ENCODE measurements at places on chromosomes 12 and 14. TPM values are rescaled to one million over a fixed set of nuclear protein-coding genes. Genes with fewer than 3 reads are reported as not detected.

The NEUROD4 gene
- total RNA-seq = not detected

The CLEC2D gene
- 36.5 TPM for total RNA-seq

The MSRB3 gene
- total RNA-seq = 298 TPM

The SOS2 gene
- total RNA-seq = 37.0 TPM

The RHOJ gene
- total RNA-seq = 56.6 TPM

The MDGA2 gene
- total RNA-seq = 0.15 TPM

The CDKL1 gene
- 8.8 TPM for total RNA-seq

The DNAJC22 gene
- not detected for total RNA-seq

The SLC25A21 gene
- total RNA-seq = 0.65 TPM

The NXPH4 gene
- total RNA-seq = 1.2 TPM

The NPFF gene
- total RNA-seq = not detected

The GPRC5D gene
- 0.39 TPM for total RNA-seq

The CD163 gene
- 308 TPM for total RNA-seq

The NCOR2 gene
- 248 TPM for total RNA-seq

The TSPAN8 gene
- total RNA-seq = 1.4 TPM

The TOX4 gene
- 75.7 TPM for total RNA-seq

The EIF5 gene
- 202 TPM for total RNA-seq

The CBLN3 gene
- total RNA-seq = 4.3 TPM

The IL23A gene
- total RNA-seq = 0.52 TPM

The MIP gene
- not detected for total RNA-seq

The FAM181A gene
- total RNA-seq = not detected

The MEG3 gene
- 246 TPM for total RNA-seq

The OTX2 gene
- total RNA-seq = not detected

The NDRG2 gene
- 68.7 TPM for total RNA-seq

The ACOT6 gene
- not detected for total RNA-seq

The AMDHD1 gene
- total RNA-seq = 0.51 TPM

The TCTN2 gene
- 6.1 TPM for total RNA-seq

The A2ML1 gene
- total RNA-seq = 0.06 TPM

The STYX gene
- 15.5 TPM for total RNA-seq

The FCF1 gene
- total RNA-seq = 42.4 TPM

The SMOC1 gene
- total RNA-seq = 2.9 TPM

The PRB2 gene
- total RNA-seq = not detected

The NAA25 gene
- total RNA-seq = 23.4 TPM

The PKP2 gene
- 0.84 TPM for total RNA-seq

The NGB gene
- total RNA-seq = not detected

The MUCL1 gene
- not detected for total RNA-seq

The IFT81 gene
- total RNA-seq = 14.1 TPM

The MFAP5 gene
- total RNA-seq = 470 TPM

The PTPN6 gene
- total RNA-seq = 42.3 TPM

The RNASE3 gene
- not detected for total RNA-seq

The CMA1 gene
- 0.52 TPM for total RNA-seq

The RPL10L gene
- total RNA-seq = not detected

The ASCL1 gene
- not detected for total RNA-seq

The CMTM5 gene
- total RNA-seq = 4.1 TPM

The RPS6KL1 gene
- 17.3 TPM for total RNA-seq

The ASB2 gene
- 57.0 TPM for total RNA-seq

The IGF1 gene
- 103 TPM for total RNA-seq

The NYNRIN gene
- 31.6 TPM for total RNA-seq

The CCDC38 gene
- total RNA-seq = not detected

The RBP5 gene
- total RNA-seq = 6.3 TPM

Measured in aorta (tissue), 5 donors.